ENCODE measurements at places on chromosomes 4 and X.

DNA sequence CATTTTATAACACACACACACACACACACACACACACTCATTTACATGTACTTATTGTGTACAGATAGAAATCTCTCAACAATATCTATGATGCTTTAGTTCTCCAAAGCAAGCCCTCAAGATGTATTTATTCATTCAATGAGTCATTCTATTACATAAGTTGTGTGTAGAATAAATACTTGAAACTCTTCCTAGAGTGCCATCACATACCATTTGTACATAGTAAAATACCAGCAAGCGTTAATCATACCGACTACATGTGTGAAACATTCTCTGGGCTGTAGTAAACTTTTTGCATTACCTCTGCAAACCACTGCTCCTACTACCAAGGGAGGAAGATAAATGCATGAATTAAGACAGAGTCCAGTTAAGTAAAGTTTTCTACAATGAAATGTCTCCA is 70.9 kb downstream of the EPHA5 start:
- peak; percentile 36 for DNase-seq

DNA sequence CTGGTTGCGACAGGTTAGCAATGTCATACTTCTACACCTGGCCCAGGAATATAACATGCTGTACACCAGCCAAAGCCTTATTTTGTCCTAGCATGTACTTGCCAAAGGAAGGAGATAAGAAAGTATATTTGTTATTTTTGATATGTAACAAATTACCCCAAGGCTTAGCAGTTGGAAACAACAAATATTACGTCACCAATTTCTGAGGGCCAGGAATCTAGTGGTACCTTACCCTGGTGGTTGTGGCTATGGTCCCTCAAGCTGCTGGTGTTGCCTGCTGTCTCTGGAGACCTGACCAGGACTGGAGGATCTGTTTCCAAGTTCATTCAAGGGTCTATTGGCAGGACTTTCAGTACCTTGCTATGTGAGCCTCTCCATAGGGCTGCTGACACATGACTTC is 135.5 kb upstream of the BANK1 start:
- no peak for DNase-seq

- no peak for DNase-seq
Measured at GRCh38 chrX:57607295-57608187, 15.7 kb downstream of the ZXDB start.

DNA sequence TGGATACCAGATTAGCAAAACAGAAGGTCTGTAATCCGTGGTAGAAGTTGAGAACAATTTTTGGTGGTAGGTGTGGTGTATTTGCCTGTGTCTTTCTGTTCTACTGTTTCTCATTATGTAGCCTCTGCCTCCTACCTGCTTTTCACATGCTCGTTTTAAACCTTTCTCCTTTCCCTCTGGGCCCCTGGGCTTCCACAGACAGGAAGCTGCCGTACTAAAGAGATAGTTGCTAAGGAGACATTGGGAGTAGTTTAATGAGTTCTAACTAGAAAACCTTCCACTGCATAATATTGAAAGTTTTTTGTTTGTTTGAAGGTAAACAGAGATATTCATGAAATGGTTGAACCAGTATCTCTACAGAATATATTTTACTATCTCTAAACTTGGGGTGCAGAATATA is 107.8 kb downstream of the STOX2 start:
- DNase-seq, result no peak

GRCh38 chr4:150323406-150324325 is 245.4 kb downstream of the DCLK2 start:
- DNase-seq, result peak; percentile 55

GRCh38 chrX:103356858-103357257 is 552 bp downstream of the TCEAL9 start:
- DNase-seq, result no peak

DNA sequence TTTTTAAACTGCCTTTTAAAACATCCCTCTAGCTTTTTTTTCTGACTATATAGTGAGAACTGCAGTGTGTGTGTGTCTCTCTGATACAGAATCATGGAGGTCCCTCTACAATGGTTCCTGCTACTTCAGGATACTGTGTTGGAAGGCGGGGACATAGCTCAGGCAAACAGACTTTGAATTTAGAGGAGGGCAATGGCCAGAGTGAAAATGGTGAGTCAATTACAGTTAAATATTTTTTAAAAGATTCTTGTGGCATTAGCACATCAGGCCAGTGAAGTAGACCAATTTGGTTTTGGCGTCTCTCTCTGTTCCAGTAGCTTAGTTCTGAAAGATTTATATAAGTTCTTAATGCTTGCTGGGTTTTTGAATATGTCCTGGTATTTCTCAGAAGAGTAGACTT is 47.1 kb downstream of the ALG13 start:
- no peak for DNase-seq
